Heart left ventricle (tissue), 16 donors: ENCODE measurements at places on chromosomes 12 and 14.

DNA sequence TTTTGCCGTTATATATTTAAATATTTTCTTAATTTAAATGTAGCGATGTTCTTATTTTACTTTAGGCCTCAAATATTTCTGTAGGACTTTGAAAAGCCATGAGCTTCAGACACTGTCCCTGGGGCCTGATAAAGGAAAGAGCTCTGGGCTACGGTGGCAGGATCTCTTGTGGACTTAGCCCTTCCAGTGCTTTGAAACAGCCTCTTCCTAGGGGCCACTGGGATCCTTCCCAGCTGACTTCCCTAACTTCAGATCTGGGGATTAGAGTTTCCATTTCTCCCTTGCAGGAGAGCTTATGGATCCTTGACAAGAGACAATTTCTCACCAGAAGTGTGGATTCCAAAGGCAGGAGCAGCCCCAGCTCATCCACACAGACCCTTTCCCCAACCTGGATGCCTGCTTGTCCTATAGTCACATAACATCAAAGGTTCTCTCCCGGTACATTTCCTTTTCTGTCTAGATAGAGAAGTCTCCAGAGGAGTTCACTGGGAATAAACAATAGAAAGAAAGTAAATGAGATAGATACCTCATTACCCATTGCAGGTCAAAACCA, 221.4 kb downstream of the TTC6 start:
- DNase-seq = no peak
- H3K4me3 ChIP-seq = no peak overlapping the region
- no peak overlapping the region for H3K27ac ChIP-seq
- no peaks in the 10 kb centered on the region for H3K4me1 ChIP-seq
- no peaks in the 10 kb centered on the region for H3K36me3 ChIP-seq

GRCh38 chr12:21526721-21527345, 737 bp downstream of the SPX start:
- peak overlapping the region; percentile 84 for H3K4me3 ChIP-seq
- H3K36me3 ChIP-seq = no peaks in the 10 kb centered on the region
- DNase-seq = no peak
- H3K27me3 ChIP-seq = no peaks in the 10 kb centered on the region
- H3K4me1 ChIP-seq = peaks cover 21% of the 10 kb centered on the region

GRCh38 chr12:88303335-88303734, 161.2 kb downstream of the TMTC3 start:
- no peaks in the 10 kb centered on the region for H3K36me3 ChIP-seq
- no peak overlapping the region for H3K4me3 ChIP-seq
- H3K27me3 ChIP-seq = no peaks in the 10 kb centered on the region
- no peak for DNase-seq
- H3K4me1 ChIP-seq = peaks cover 8% of the 10 kb centered on the region
- H3K27ac ChIP-seq = no peak overlapping the region

DNA sequence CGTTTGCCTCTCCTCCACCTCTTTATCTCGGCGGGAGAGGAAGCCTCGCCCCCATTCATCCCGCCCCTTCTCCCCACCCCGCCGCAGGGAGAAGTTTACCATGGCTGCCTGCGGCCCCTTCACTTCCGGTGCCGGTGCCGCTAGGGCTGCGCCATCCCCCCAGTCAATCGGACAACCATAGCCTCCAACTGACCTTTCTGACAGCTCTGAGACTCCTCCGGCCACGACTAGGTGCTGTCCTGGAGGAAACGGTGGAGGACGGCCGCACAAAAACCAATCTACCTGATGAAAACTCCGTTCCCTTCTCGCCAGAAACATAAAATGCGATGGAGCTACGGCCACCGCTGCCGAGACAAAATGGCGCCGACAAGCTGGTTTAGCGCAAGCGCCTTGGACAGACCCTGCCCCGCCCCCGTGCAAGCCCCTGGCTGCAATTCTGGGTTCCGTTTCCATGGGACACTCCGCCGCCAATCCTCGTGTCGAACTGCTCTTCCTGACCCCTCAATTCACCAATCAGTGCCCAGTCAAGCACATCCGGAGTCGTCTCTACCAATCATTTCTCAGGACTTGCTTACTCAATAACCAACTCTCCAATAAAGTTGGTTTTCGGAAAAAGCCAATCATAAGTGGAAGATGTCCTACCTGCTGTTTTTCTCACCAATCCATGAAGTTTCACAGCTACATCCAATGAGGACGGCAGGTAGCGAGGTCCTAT, 436 bp upstream of the ARID4A start:
- peak overlapping the region; percentile 95 for H3K27ac ChIP-seq
- H3K36me3 ChIP-seq = peaks cover 43% of the 10 kb centered on the region
- DNase-seq = peak; percentile 99
- H3K4me3 ChIP-seq = peak overlapping the region; percentile 89
- peaks cover 10% of the 10 kb centered on the region for H3K4me1 ChIP-seq

- no peak for DNase-seq
- no peak overlapping the region for H3K27ac ChIP-seq
- no peaks in the 10 kb centered on the region for H3K4me1 ChIP-seq
- H3K27me3 ChIP-seq = no peaks in the 10 kb centered on the region
- no peak overlapping the region for H3K4me3 ChIP-seq
Measured at GRCh38 chr12:99713946-99714520, 66.5 kb downstream of the GARIN6 start.

DNA sequence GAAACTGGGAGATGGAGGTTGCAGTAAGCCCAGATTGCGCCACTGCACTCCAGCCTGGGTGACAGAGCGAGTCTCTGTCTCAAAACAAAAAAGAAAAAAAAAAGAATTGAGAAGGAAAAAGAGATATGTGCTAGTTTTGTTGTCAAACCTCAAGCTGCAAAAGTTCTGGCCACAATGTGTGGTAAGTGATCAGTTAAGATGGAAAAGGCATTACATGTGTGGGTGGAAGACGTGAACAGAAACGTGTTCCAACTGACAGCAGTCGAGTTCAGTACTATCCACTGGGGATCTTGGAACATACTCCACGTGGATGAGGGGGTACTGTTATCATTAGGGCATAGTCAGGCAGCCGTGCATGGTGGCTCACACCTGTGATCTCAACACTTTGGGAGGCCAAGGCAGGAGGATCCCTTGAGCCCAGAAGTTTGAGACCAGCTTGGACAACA, 17.3 kb downstream of the GPR68 start:
- peaks cover 58% of the 10 kb centered on the region for H3K36me3 ChIP-seq
- no peak overlapping the region for H3K27ac ChIP-seq
- H3K4me3 ChIP-seq = no peak overlapping the region

DNA sequence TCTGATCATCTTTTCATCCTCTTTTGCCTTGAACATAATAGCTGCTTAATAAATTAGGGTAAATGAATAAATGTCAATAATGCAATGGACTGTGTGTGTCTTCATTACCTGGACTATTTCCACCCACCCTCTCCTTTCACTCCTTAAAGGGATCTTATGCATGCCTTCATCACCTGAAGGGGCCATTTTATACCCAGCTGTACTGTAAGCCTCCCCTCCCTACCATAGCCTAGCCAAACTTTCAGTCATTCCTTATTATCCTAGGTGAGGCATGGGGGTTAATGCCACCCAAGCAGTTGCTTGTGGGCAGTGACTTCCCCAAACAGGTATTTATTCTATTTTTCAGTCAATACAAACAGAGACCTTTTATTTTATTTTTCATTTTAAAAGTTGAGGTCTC, 127.8 kb upstream of the PARP11 start:
- no peak overlapping the region for H3K27ac ChIP-seq
- no peak overlapping the region for H3K4me3 ChIP-seq
- no peaks in the 10 kb centered on the region for H3K27me3 ChIP-seq
- no peaks in the 10 kb centered on the region for H3K4me1 ChIP-seq
- no peak for DNase-seq

DNA sequence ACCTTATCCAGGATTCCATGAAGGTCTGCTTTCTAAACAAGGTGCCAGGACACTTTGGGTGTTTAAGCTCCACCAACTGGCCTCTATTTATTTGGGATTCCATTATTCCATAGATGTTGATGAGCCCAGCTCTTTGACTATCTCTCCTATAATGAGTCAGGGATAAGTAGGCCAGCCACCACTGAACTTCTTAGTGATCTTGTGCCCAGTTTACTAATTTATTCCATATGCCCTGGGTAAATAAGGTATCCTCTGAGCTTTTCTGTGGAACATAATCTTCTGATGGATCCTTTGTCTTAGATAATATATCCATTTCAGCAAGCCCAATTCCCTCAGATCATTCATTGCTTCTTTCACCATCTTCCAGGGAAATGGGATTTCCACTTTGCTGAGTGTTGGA, 535.0 kb downstream of the FOXG1 start:
- no peak for DNase-seq
- H3K4me3 ChIP-seq = no peak overlapping the region
- H3K36me3 ChIP-seq = no peaks in the 10 kb centered on the region
- H3K27ac ChIP-seq = no peak overlapping the region
- H3K4me1 ChIP-seq = no peaks in the 10 kb centered on the region
- H3K27me3 ChIP-seq = no peaks in the 10 kb centered on the region

- peaks cover 4% of the 10 kb centered on the region for H3K27me3 ChIP-seq
- peak; percentile 76 for DNase-seq
Measured at GRCh38 chr14:24368562-24369252, 723 bp downstream of the NFATC4 start.

DNA sequence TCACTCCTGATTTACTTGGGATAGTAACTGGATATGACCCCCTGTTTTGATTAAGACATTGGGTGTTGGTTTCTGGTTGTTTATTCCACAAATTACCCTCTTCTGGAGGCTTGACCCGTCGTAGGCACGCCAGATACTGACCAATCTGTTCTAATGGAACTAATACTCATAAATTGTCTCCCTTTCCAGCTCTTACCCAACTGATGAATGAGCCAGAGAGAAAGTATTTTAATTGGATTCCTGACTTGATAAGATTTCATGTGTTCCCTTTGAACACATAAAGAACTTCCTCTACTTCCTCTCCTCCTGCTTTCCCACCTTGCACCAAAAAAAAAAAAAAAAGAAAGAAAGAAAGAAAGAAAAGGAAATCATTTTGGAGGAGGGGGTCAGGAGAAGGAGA, 340.9 kb downstream of the PCNX1 start:
- H3K27ac ChIP-seq = no peak overlapping the region
- H3K27me3 ChIP-seq = no peaks in the 10 kb centered on the region
- no peak for DNase-seq
- no peaks in the 10 kb centered on the region for H3K36me3 ChIP-seq
- H3K4me1 ChIP-seq = peaks cover 5% of the 10 kb centered on the region
- H3K4me3 ChIP-seq = no peak overlapping the region

DNA sequence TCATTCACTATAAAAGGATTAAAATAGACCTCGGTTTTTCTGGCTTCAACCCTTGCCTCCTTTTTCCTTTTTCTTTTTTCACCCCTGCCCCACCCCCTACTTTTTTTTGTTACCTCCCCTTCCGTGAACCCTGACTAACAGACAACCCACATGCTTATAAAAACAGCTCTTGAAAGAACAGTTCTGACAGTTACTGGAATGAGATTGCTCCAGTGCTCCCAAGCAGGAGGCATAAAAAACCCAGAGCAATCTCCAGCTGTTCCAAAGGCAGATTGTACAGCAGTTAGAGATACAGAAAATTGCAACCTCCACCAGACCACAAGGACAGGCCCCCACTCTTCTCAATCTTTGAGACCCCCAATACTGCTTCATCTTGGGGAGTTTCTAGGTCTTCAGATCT, 29.9 kb upstream of the TMEM260 start:
- no peaks in the 10 kb centered on the region for H3K4me1 ChIP-seq
- no peak for DNase-seq
- H3K36me3 ChIP-seq = no peaks in the 10 kb centered on the region
- H3K27me3 ChIP-seq = peaks cover 15% of the 10 kb centered on the region

- no peaks in the 10 kb centered on the region for H3K27me3 ChIP-seq
- no peak for DNase-seq
- no peak overlapping the region for H3K4me3 ChIP-seq
- no peaks in the 10 kb centered on the region for H3K4me1 ChIP-seq
- H3K27ac ChIP-seq = no peak overlapping the region
Measured at GRCh38 chr14:56730538-56731145, 79.6 kb downstream of the OTX2 start.

- no peak for DNase-seq
- peaks cover 10% of the 10 kb centered on the region for H3K4me1 ChIP-seq
- no peaks in the 10 kb centered on the region for H3K27me3 ChIP-seq
- H3K36me3 ChIP-seq = no peaks in the 10 kb centered on the region
Measured at GRCh38 chr12:46442738-46443137, 70.2 kb upstream of the SLC38A2 start.

GRCh38 chr14:54658836-54659235, 91.9 kb downstream of the SAMD4A start:
- H3K4me3 ChIP-seq = no peak overlapping the region
- peaks cover 3% of the 10 kb centered on the region for H3K4me1 ChIP-seq

- peak overlapping the region; percentile 64 for H3K4me3 ChIP-seq
- H3K27me3 ChIP-seq = no peaks in the 10 kb centered on the region
- no peaks in the 10 kb centered on the region for H3K36me3 ChIP-seq
Measured at GRCh38 chr14:105473033-105473676, 1.5 kb upstream of the CRIP2 start.

DNA sequence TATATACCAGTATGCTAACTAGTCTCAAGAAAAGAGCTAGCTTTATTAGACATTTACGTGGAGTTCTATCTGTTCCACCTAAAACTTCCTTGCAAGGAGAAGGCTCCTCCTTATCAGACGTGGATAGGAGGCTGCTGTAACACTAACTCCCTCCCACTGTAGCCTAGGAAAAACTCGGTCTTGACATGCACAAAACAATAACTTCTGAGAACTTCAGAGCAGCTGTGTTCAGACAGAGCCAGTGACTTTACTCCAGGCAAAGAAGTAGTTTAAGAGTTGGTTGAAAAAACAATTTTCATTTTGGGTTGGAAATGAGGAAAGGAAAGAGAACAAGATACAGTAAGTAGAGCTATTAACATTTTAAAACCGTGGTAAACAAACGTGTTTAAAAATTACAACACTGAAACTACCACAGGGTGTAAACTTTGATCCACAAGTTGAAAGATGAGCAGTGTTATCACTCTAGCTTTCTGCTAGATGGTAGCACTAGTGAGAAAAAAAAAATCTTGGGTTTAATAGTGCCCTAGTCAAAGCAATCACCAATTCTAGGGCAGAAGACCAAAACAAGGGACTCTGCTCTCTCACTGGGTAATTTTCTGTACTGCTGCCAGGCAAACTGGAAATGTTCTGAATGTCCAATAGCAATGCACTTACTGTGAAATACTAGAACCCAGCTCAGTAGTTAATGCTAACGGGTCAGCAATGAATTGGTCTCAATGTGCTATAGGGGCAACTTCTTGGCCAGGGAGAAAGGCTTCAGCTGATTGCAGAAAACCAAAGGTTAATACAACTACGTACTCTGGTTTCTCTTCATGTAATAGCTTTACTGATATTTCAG, 2.4 kb downstream of the ATF7 start:
- H3K4me3 ChIP-seq = peak overlapping the region; percentile 78
- no peaks in the 10 kb centered on the region for H3K27me3 ChIP-seq
- H3K27ac ChIP-seq = peak overlapping the region; percentile 89
- DNase-seq = no peak

DNA sequence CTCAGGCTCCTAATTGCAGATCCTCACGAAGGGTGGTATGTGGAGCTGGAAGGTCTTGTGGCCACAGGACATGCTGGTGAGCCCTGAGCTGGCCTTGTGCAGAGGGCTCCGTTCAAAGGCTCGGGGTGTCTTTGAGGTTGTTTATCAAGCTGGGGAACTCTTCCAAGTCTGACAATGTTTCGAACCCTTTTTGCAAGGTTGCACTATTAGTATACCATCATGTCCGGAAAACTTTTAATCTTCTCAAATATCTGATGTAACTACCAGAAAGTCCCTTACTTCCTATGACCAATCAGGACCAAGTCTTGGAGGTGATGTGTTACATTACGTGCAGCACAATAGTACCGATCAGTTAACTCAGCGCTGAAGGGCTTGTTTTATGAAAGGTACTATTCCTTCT, 21.5 kb downstream of the UBR7 start:
- H3K36me3 ChIP-seq = no peaks in the 10 kb centered on the region
- no peak for DNase-seq
- no peak overlapping the region for H3K27ac ChIP-seq
- H3K4me1 ChIP-seq = peaks cover 5% of the 10 kb centered on the region
- H3K27me3 ChIP-seq = no peaks in the 10 kb centered on the region

- no peaks in the 10 kb centered on the region for H3K36me3 ChIP-seq
- no peaks in the 10 kb centered on the region for H3K4me1 ChIP-seq
- no peaks in the 10 kb centered on the region for H3K27me3 ChIP-seq
Measured at GRCh38 chr14:58947156-58947555, 241.3 kb upstream of the DAAM1 start.
